Stimulated activated CD4-positive, alpha-beta T cell treated with anti-CD3 and anti-CD28 coated beads, Interleukin-15, amount 100 ng/mL, for 1 hour (primary cell): ENCODE measurements at places on chromosomes 1 and 21.
A peak's percentile ranks its signal among the peaks of the same experiment; 100 is the strongest.

DNA sequence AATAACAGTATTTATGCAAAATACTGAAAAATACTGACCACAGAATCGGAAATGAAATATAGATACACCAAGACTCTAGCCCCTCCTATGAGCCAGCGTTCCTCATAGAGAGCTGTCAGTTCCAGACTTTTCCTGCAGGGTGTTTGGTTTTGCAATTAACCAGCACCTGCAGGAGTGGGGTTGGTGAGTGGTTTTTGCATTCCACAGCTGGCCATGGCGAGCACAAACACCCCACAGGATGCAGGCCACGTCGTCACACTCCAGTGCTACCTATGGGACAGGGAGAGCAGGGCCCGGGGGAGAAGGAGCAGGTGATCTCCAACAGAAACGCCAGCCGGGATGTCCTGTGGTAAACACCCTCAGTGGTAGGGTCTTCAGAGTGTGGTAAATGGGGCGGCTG, 94.1 kb downstream of the ERG start:
- no peak for DNase-seq

DNA sequence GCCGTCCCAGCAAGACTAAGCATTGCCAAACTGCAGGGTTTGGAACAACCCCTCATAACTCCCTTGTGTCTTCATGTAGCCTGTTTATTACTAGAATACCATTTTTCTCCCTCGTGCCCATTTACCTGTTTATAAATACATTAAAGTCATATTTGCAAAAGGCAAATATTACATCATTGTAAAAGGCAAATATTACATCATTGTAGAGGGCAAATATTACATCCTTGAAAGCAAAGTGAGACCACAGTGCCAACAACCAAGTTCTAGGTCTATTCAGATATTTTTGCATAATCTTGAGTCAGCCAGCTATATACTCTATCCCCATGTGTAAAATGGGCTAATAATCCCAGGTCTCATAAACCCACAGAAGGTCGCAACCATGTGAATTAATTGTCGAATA, 11.4 kb upstream of the FAM163A start:
- no peak for DNase-seq

DNA sequence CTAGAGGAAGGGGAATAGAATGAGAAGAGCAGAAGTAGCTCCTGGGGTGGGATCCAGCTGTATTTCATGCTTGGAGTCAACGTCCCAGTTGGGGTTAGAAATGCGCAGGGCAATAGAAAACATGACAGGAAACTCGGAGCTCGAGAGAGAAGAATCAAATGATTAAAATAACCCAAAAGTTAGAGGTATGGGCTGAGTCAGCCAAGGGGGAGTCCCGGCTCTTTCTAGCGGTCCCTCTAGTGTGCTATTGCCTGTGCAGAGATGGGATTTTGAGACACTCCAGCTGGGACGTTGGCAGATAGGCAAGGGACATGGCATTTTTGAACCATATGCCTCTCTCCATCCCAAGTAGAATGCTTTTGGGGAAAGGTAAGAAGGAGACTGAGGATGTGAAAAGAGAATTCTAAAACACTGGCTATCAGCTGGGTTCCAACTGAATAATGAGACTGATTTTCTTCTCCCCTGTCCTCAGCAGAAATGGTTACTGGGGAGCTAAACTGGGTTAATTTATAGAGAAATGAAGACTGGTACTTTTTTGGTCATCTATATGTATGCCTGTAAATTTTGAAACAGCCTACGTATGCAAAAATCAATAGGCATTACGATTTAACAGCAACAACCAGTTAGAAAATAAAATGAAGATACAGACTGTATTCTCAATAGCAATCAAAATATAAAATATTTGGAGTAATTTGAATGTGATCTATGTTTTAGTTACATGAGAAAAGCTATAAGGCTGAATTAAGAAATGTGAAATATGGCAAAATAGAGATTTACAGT, 7.0 kb upstream of the VPS26C start:
- no peak for DNase-seq

- DNase-seq = no peak
Observed at GRCh38 chr1:26710811-26711210, 15.0 kb downstream of the ARID1A start.

DNA sequence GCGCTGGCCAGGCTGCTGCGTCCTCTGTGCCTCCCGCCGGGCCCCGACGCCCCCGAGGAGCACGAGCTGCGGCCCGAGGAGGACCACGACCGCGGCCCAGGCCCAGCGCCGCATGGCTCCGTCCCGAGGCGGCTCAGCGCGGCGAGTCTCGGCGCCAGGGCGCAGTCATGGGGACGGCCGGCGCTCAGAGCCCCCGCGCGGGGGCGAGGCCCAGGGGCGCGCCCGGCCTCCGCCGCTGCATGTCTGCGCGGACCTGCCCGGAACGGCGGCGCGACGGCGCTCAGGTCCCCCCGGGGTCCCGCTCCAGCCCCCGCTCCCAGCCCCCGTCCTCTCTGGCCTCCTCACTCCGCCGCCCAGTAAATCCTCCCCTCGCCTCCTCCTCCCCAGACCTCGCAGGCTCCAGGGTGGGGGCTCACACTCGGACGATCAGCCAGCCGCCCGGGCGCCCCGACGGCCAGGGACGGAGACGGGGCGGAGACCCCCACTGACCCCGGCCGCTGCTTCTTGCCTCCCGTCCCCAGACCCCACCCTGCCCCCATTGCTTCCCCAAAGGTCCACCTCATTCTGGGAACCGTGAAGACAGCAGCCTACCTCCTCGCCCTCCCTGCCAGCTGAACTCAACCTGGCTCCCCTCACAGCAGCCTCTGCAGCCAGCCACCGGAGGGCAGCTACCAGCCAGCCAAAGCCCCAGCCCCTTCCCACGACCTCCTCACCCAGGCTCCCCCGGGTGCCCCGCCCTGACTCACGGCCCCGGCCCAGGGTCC, at the start of gene C1QTNF12:
C1QTNF12 (minus strand) TSS at position 146 of the 764 bp plus-strand sequence; CDS start at position 114, 32 bp downstream.
- DNase-seq = no peak

- DNase-seq = no peak
Observed at GRCh38 chr1:156622581-156623297, 3.5 kb downstream of the HAPLN2 start.

- no peak for DNase-seq
Observed at GRCh38 chr1:83505148-83505547, 493.8 kb downstream of the TTLL7 start.

GRCh38 chr1:185821612-185822385, 87.6 kb downstream of the HMCN1 start:
- DNase-seq = no peak

DNA sequence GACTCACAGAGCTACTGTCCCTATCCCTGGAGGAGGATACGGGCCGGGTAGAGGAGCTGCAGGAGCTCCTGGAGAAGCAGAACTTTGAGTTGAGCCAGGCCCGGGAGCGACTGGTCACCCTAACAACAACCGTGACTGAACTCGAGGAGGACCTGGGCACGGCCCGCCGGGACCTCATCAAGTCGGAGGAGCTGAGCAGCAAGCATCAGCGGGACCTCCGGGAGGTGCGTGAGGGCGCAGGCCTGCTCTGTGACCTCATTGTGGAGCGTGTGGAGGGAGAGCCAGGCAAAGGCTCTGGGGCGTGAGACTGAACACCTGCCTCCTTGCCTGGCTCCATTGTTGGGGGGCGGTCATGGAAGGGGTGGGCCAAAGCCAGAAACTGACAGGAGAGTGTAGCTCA, 19.0 kb downstream of the PPFIA4 start:
- DNase-seq = no peak

DNA sequence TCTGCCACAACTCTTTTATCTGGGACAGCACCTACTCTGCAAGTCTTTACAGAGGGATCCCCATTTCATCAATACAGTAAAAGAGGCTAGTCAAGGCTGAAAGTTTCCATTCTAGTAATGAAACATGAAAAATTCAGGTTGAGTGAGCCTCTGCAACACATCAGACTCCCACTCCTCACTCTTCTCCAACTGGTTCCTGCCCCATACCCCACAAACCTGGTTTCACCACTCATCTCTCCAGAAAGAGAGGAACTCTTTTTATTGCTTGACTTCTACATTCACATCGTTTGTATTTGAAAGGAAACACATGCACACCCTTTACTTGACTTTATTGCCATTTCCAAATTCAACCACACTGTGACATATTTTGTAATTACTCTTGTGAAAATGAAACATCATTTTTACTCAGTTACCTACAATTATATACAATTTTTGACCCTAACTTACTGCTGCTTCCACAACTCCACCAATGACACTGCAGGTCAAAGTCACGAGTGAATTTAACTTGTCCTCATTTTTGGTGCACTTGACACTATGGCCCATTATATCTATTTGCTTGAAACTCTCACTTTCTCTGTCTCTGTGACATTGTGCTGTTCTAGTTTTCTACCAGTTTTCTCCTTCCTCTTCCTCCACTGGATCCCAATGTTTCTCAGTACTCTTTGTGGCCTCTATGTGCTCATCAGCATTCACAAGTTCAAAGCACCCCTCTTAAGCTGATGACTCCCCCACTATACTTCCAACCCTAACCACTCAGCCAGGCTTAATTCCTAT, 8.0 kb downstream of the STX6 start:
- no peak for DNase-seq

DNA sequence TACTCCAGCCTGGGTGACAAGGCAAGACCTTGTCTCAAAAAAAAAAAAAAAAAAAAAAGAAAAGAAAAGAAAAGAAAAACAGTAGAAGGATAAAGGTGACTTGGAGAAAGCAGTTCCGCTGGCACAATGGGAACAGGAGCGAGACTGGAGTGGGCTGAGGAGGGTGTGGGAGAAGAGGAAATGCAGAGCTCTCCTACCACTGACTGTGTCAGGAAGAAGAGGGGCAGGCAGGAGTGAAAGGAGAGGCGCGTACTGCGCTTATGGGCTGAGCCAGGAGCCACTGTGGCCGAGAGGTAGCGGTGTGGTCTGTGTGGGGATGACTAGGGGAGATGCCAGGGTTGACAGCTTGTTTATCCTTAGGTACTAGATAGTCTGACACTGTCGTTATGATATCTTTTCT, 6.4 kb upstream of the PROK1 start:
- no peak for DNase-seq

DNA sequence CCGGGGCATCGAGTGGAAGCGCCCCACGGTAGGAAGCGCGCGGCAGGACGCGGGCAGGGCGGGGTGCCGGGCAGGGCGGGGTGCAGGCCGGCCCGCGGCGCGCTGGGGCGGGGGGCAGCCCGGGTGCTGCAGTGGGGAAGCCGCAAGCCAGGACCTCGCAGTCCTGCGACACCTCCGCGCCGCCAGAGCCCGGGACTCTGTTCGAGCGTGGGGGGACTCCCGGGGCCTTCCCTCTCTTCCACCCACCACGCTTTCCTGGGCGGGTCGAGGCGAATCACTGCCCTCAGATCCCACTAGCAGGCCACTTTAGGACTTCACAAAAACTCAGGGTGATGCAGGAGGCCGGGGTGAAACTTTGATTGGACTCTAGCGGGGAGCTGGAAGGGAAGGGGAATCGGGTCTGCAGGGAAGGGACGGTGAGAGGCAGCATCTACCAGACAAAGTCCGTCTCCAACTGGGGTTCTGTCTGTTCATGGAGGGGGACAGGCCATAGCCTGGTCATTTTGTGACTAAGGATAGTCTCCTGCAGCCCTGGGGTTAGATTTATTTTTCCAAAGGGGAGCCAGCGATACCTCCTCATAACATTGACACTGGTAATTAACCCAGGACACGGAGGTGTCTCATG, 623 bp downstream of the CAPN2 start:
- peak; percentile 40 for DNase-seq
